NCI-H226 (cell line): ENCODE measurements at places on chromosomes 11 and 22.
A peak's percentile ranks its signal among the peaks of the same experiment; 100 is the strongest.

GRCh38 chr11:57896361-57897145 is 127.1 kb upstream of the OR9Q1 start:
- DNase-seq: no peak

- DNase-seq: no peak
Measured at GRCh38 chr11:8235925-8236324, 27.8 kb downstream of the LMO1 start.

DNA sequence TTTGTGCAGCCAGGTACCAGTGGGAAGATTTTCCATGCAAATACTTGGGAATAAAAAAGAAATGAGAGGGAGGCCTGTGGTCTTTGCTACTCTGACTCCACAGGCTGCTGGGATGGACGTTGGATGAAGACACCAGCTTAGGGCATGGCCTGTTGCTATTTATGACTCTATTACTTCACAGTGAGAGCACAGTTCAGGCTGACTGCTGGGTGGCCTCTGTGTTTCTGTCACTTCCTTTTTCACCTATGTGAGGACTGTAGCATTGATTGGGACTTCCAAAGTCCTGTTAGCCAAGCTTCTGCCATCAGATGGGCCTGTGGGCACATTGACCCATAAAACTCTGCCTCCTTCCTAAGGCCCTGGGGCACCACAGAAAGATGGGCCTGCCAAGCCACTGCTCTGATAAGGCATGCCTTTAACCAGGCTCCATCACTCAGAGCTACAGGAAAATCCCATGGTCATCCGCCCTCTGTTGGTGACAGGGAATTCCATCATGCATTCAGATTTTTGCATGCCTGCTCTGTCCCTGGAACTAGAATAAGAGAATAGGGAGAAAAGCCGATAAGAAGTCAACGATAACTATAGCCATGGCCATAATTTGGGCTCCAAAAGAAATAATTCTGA is 64.6 kb downstream of the KCNJ1 start:
- DNase-seq: peak; percentile 54

- DNase-seq: peak; percentile 82
Measured at GRCh38 chr11:2929531-2929949, 320 bp upstream of the PHLDA2 start.

GRCh38 chr11:46445920-46446771 is 54.6 kb upstream of the CHRM4 start:
- DNase-seq: no peak

DNA sequence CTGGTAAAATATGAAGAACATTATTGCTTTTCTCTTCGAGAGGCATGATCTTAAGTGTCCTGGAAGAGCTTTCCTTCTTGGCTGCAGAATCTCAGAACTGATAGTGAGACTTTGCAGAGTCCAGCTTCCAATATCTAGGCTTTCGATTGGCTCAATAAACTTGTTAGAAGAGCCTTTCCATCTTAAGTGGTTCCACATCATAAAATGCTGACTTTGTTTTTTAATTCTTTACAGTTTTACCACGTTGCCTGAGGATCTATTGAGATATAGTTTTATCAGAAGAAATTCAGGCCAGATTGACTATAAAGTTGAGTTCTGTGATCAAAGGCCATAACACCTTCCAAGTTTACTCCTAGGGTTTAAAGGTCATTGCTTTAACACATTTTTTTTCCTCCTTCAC is 15.6 kb upstream of the DNAJB7 start:
- no peak for DNase-seq

DNA sequence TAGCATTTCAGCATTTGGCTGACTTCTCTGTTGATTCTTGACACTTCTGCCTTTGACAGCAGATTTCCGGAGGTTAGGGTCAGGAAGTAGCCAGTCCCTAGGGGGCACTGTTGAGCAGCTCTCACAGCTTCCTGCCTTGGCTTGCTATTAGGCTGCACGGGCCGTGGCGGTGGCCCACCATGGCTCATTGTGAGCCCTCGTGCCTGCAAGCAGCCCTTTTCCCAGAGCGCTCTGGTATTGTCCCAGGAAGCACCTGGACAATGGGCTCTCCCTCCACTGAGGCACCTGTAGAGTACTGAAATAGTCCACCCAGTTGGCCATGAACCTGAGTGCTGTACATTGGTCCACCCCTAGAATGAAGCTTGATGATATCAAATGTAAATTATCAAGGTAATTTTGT is 100.2 kb upstream of the GAL start:
- DNase-seq: no peak

- DNase-seq: peak; percentile 64
Measured at GRCh38 chr22:45977003-45977411, at the start of gene WNT7B. WNT7B (minus strand) TSS chr22:45977162; CDS start chr22:45976754, 408 bp downstream.

- no peak for DNase-seq
Measured at GRCh38 chr11:9571763-9572115, 1.7 kb upstream of the WEE1 start.

- no peak for DNase-seq
Measured at GRCh38 chr22:25824828-25825423, 82.9 kb downstream of the MYO18B start.

DNA sequence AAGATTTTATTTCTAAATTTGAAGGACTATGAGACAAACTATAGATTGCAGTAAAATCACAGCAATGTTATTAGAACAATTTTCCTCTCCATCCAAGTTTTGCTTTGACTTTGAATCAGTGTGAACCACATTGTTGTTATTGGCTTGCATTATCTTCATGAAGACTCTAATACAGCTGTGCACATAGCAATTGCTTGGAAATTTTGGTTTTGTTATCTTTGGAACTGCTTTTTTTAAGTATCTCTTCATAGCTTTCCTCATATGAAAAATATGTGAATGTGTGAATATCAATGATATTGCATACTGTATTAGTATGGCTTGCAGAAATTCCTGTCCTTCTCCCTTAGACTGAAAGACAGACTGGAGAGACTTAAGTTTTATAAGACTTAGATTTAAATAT is 666.6 kb downstream of the LUZP2 start:
- DNase-seq: peak; percentile 2

DNA sequence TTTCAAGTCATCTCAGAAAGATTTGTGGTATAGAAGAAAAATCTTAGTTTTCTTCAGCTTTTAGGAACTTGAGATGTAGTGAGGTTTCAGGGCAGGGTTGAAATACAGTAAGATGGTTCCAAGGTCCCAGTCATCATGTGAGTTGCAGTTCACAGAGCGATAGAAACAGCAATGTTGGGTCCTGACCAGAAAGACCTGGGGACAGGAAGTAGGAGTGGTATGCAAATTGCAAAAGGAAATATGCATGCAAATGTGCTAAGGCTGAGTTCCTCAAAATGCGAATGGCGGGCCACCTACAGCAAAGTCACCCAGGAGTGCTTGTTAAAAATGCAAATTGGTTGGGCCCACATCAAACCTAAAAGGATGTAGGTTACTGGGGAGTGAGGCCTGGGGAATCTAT is 1032.7 kb upstream of the TENM4 start:
- DNase-seq: no peak

DNA sequence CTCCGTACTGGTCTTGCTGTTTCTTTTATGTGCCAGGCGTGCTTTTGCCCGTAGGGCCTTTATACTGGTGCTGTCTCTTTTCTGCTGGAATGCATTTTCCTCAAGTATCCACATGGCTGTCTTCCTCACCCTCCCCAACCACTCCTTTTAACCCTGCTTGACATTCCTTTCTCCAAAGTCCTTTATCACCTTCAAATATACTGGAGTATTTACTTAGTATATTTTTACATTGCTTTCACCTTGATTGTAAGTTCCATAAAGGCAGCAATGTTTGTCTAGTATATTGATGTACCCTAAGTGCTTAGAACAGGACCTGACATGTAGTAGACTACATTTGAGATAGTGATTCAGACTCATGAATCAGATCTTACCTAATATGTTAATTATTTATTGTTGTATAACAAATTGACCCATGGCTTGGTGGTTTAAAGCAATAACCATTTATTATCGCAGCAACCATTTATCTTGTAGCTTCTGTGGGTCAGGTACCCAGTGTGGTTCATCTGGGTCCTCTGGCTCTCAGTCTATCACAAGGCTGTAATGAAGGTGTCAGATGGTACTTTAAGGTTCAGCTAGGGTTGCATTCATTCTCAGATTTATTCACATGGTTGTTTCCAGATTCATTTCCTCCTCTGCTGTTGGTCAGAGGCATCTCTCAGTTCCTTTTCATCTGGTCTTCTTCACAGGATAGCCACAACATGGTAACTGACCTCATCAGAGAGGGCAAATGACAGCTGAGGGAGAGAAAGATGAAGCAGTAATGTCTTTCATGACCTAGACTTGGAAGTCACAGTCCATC is 34.2 kb downstream of the DDX10 start:
- no peak for DNase-seq

DNA sequence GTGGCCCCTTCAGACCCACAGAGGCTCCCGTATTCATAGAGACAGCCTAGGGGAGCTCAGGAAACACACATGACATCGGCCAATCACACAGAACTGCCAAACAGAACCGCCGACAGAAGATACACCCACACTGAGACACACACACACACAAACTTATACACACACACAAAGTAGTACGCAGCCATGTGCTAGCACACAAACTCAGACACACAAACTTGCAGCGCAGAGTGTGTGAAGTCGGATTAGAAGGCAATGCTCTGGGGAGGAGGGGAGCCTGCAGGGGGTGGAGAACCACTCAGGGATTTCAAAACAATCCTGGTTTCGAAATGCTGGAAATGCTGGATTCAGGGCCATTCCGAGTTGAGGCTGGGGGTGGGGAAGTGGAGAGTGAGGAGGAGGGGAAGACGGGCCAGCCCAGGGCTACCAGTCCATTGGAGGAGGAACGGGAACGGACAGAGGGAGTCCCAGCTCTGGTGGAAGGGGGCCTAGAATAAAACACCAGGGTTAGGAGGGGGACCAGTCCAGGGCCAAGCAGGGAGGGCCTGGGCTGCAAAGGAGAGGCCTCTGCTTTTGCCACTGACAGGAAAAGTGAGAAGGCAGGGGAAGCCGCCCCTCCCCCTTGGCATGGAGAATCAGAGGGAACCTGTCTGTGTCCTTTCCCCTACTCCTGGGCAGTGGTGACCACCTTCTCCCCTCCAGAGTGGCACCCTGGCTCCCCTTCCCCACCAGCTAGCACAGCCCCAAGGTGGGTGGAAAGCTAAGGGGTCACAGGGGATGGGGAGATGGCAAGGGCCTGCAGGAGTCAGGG is 4.4 kb downstream of the BCL9L start:
- peak; percentile 86 for DNase-seq

DNA sequence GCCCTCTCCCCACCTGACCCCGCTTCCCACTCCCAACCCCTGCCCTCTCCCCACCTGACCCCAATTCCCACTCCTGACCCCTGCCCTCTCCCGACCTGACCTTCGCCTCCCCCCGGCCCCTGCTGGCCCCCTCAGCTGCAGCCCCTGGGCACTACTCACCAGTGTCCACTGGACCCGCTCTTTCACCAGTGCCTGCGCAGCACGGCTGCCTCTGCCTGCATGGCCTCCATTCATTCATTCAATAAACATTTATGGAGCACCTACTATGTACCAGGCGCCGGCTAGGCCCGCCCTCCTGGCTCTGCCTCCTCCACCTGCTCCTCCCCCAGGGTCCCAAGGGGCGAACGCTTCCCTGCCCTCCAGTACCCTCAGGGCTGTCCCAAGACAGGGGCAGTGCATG is 42.6 kb downstream of the ELFN2 start:
- no peak for DNase-seq

- peak; percentile 76 for DNase-seq
Measured at GRCh38 chr11:61791737-61792309, 576 bp downstream of the TMEM258 start.
